Spinal cord (tissue), 10 donors: ENCODE measurements at places on chromosomes 4 and X. TPM values are rescaled to one million over a fixed set of nuclear protein-coding genes. Genes with fewer than 3 reads are reported as not detected.

GRCh38 chr4:145756244-145756643 is 76.3 kb downstream of the C4orf51 start:
- peaks cover 11% of the 10 kb centered on the region for H3K36me3 ChIP-seq
- H3K4me1 ChIP-seq, result no peaks in the 10 kb centered on the region
- no peaks in the 10 kb centered on the region for H3K27me3 ChIP-seq
- no peak overlapping the region for H3K4me3 ChIP-seq
- no peak overlapping the region for H3K27ac ChIP-seq
- no peak for DNase-seq

- H3K27me3 ChIP-seq, result no peaks in the 10 kb centered on the region
- H3K4me1 ChIP-seq, result no peaks in the 10 kb centered on the region
- no peak overlapping the region for H3K27ac ChIP-seq
- no peak for DNase-seq
- H3K36me3 ChIP-seq, result no peaks in the 10 kb centered on the region
Measured at GRCh38 chr4:20283039-20283438, 31.3 kb downstream of the SLIT2 start.

- no peak overlapping the region for H3K27ac ChIP-seq
- H3K4me1 ChIP-seq, result no peaks in the 10 kb centered on the region
- no peaks in the 10 kb centered on the region for H3K27me3 ChIP-seq
- H3K36me3 ChIP-seq, result no peaks in the 10 kb centered on the region
- DNase-seq, result no peak
Measured at GRCh38 chr4:99024481-99025275, 29.2 kb downstream of the METAP1 start.

DNA sequence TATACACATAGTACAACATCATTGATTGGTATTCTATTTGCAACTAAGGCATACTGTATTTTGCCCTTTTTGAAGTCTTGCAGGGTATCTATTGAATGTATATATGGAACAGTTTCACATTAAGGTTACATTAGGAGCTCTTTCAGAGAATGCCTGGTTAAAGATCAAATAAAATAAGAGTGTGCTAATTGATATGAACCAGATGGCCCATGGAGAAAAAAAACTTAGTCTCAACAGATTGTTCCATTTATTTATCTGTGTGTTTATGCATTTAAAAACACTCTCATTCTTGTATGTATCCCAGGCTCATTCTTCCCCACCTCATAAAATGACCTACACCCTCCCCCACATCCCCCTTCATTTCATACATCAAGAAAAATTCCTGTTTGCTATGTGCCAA is 35.2 kb upstream of the GRIA2 start:
- no peaks in the 10 kb centered on the region for H3K36me3 ChIP-seq
- H3K4me3 ChIP-seq, result no peak overlapping the region
- no peaks in the 10 kb centered on the region for H3K4me1 ChIP-seq
- H3K27ac ChIP-seq, result no peak overlapping the region

Gene HSFX4
- not detected for total RNA-seq

Gene SHROOM3
- total RNA-seq, result 23.3 TPM

Gene AFM
- not detected for total RNA-seq
